Activated CD4-positive, alpha-beta T cell treated with anti-CD3 and anti-CD28 coated beads, Interleukin-2, amount 50 U/mL, for 16 hours (primary cell): ENCODE measurements at places on chromosomes 13 and 19.
A peak's percentile ranks its signal among the peaks of the same experiment; 100 is the strongest.

DNA sequence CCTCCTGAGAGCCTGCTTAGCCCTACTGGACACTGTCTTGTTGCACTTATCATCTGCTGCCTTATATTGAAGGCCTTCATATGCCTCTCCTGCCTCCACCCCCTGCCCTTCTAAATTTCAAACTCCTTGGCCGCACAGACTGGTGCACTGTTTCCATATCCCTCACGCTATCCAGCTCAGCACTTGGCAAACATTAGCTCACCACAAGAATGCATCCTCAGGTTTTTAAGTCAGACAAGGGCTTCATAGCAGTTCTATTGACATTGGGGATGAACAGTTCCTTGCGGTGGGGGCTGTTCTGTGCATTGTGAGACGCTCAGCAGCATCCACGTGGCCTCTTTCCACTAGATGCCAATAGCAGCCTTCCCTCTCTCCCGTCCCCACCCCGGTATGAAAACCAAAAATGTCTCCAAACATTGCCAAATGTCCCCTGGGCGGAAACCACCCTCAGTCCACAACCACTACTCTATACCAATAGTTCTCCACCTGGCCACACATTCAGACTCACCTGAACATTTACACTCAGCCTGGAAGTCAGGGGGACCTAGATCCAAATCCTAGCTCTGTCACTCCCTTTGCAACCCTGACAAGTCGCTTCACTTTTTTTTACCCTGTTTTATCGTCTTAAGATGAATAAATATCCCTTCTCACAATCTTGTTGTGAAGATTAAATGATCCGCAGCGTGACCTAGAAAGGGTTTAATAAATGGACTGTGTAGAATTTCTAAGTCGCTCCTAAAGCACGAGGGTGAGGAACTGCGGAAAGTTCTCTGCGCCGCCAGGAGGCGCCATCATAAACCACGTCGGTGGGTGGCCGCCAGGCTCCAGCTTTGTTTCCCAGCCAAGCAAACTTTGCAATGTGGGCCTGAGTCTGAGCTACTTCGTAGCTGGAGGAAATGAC lies 3.6 kb upstream of the CEACAM3 start:
- DNase-seq: peak; percentile 50

DNA sequence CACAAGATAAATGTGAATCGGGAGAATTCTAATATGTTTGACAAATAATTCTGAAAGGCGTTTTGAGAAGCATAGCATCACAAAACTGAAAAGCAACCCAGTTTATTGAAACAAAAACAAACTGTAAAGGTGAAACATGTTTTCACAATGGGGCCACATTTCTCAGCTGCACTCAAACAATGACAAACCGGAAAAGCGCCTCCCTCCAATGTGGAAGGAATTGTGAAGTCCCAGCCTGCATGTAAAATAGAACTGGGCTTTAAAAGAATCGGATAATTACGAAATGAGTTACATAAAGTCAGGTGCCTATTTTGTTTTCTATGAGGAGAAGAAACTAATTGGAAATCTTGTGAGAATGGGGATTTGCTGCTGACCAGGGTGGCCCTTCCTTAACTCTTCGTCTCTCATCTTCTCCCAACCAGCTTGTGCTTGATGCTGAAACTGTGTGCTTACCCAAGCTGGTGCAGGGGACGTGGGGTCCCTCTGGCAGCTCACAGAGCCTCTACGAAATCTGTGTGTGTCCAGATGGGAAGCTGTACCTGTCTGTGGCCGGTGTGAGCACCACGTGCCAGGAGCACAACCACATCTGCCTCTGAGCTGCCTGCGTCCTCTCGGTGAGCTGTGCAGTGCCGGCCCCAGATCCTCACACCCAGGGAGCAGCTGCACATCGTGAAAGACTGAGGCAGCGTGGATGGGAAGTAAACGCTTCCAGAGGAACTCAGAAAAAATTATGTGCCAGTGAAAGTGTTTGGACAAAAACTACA lies 109.4 kb downstream of the SACS start:
- no peak for DNase-seq

DNA sequence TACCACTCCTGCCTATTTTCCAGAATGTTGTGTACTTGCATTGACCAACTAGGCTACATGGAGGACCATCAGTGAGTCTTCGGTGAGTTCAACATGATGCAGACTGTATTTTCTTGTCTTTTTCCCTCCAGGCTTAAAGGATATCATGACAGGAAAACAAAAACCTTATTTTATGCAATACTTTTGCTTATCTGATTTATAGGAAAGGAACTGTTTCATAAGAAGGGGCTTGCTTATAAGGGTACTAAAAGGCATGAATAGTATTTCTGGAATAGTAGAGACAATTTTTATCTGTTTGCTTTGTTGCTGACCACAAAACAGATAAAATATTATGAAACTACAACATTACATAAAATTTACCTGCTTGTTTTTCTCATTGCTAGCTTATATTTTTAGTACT lies 374.7 kb downstream of the KLF5 start:
- DNase-seq: no peak

DNA sequence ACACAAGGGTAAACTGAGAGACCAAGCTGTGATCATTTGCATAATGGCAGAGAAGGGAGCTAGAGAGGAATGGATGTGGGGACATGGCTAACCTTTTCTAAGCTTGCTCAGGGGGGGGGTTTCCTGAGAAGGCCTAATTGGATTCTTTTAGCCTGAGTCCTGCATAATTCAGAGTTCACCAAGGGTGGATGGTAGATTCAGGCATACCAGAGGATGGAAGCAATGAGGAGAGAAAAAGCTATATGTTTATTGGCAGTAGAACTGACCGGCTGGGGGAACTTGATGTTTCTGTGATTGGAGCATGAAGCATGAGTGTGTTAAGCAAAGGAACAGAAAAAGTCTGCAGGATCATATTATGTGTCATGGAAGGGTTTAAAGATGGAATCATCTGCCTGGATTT lies 65.9 kb upstream of the KLF12 start:
- no peak for DNase-seq

DNA sequence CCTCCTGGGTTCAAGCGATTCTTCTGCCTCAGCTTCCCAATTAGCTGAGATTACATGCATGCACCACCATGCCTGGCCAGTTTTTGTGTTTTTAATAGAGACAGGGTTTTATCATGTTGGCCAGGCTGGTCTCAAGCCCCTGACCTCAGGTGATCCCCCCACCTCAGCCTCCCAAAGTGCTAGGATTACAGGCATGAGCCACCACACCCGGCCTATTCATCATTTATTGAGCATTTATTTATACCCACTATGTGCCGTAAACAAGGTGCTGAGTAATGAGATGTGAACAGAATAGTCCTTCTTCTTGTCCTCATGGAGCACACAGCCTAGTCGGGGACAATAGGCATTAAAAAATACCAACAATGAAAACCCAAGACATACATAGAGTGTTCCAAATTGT lies 25.6 kb downstream of the ACTN4 start:
- DNase-seq: no peak
